ENCODE measurements at places on chromosomes 16 and 17.

DNA sequence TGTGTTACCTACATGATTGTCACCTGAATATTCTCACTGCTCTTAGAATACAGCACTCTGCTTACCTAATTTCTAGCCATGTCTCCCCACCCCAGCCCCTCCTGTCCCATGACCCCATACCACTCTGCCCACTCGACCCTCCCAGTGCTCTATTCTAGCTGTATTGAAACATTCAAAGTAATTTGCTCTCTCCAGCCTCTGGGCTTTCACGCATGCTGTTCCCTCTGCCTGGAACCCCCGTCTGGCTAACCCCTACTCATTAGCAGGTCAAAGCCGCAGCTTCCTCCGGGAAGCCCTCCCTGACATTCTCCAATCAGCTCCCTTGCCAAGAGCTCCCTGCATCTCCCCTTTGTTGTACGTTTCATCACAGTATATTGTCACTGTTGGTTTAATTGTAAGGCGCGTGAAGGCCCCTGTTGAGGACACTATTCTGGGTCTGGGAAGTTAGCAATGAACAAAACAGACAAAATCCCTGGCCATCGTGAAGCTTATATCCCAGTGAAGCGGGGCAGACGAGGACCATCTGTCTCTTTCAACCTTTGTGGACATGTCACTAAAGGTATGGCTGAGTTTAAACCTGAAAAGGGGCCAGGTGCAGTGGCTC is 72.3 kb upstream of the LHX1 start:
- no peak for DNase-seq

DNA sequence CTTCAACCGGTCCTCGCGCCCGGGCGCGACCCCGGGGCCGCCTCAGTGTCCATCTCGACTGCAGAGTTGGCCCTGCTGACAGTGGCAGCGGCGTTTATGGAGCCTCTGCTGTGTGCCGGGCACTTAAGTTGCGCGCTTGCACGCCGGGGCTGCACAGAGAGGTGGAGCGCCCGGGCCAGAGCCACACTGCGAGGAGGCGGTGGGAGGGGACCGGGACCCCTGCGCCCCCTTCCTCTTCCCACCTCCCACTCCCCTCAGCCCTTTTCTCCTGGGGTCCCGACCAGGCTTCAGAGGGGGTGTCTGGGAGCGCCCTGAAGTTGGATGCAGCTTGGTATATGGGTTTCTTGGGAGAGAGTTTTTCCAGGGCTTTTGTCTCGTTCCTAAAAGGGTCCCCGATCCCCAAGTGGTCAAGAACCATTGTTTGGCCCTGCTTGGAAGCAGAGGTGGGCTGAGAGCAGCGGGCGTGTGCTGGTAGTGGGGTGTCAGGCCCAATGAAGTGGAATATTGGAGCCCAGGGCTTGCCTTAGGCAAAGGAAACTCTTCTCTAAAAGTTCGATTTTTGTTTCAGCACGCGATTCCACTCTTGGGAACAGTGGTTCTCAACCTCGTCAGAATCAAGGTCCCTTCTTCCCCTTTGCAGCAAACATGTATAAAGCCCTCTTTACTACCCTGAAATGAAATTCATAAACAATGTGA is 605 bp downstream of the MRTFB start:
- no peak for DNase-seq

GRCh38 chr17:42178817-42179216 is 2.1 kb downstream of the KCNH4 start:
- no peak for DNase-seq

DNA sequence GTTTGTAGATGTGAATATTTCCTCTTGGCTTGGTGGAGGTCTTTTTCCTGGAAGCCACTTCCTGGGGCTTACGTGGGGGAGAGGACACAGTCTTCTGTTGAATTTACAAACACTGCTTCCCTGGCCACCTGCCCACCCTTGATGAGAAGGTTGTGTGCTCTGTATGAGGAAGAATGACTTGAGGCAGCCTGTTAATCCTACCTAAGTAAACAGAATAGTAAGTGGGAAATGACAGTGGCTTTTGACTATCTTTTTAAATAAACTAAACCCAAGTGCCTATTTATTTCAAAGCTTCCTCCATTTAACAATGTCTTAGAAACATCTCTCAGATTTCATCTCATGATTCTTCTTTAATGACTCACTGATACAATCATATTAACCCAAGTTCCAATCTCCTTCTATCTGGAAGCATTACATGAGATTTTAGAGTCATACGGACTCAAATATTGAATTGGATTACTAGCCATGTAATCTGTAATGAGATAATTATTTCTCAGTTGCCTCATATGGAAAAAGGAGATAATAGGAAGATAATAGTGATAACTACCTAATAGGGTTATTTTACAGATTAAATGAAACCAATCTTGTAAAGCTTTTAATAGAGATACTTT is 96.6 kb upstream of the SMIM36 start:
- DNase-seq, result no peak

- no peak for DNase-seq
These were observed 31.1 kb downstream of the BAIAP2 start for GRCh38 chr17:81066072-81066471.

DNA sequence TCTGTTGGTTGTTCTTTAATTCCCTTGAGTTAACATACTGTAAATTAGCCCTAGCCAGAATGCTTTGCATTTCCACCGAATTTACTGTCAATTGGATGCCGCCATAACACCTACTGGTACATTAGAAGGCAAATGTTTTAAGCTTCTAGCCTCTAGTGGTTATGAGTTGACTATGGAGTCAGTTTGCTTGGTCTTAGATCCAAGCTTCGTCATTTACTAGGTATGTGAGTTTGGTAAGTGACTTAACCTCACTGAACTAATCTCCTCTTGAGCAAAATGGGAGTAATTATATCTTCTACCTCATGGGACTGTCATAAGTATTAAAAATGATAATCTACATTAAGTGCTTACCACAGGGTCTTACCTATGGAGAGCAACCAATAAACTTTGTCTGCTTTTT is 20.4 kb upstream of the CDH11 start:
- DNase-seq, result no peak

GRCh38 chr16:66270333-66270927 is 96.1 kb upstream of the CDH5 start:
- DNase-seq, result peak; percentile 7

DNA sequence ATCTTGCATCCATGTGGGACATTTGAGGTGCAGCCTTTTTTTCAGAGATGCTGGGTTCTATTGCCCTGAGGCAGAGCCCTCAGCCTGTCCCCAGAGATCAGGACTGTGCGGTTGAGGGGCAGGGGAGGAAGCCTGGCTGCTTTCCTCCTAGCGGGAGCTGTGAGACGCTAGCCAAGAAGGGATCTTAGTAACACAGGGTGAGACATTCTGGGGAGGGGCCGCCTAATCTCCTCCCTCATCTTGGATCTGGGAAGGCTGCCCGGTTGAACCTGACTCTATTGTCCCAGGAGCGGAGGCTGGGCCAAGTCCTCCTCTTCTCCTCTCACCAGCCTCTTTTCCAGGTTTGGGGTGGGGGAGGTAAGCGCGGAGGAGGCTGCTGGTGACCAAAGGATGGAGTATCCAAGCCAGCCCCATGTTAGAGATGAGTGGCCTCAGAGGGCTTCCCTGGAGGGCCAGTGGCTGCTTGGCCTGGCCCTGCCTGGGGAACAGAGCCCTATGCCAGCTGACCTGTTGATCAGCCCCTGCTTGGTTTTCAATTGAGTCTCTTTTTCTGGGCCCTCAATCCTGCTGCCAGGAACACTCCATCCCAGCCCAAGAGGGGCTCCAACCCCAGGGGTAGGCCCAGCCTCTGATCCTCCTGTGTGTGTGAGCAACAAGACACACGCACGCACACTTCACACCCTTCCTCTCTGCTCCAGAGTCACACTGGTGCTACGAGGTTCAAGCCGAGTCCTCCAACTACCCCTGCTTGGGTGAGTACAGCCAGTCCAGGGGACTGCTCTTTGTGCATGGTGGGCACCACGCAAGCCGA is 5.0 kb downstream of the CA4 start:
- no peak for DNase-seq

DNA sequence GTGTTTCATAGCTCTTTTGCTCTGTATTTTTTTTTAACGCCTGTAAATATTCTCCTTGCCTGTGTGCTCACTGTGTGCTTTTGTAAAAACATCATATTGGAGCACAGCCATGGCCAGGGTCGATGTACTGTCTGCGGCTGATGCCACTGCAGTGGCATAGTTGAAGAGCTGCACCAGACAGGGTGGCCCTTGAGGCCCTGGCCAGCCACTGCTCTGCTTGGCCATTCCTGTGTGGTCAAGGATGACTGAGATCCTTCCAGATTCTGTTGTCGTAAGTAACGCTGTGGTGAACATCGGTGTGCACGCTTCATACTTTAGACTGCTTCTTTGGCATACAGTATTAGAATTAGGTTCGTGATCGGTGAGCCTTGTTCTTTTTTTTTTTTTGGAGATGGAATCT is 14.6 kb downstream of the CRAMP1 start:
- no peak for DNase-seq

DNA sequence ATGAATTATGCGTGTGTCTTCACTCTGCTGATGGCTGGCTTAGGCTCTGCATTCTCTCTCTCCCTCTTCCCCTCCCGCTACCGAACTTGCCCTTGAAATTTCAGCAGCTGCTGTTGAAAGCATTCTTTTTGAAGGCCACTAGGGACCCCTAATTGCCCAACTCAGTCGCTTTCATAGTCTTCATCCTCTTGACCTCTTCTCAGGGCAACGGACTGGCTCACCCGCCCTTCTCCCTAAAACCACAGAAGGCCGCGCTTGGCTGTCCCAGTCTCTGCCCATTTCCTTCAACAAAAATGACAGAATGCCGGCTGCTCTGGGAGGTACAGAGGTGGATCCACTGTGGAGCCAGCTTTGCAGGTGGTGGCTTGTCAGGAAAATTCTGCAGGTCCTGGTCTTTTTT is 21.0 kb upstream of the FMNL1 start:
- no peak for DNase-seq

DNA sequence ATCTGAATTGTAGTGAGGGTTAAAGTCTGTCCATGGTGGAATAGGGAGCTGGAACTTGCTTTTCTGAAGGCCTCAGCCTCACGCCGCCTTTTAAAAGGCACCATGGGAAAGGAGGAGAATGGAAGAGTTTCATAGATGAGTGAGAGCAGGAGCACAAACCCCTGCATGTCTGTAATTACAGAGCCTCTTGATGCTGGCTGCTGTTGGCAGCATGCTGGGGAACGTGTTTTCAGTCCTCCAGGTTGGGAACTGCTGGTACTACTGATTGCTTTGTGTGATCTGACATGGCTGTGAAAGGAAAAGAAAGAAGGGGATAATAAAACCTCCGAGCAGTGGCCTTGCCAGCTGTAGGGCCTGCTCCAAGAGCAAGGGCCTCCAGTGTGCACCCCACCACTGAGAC is 16.8 kb upstream of the DYNLL2 start:
- DNase-seq, result peak; percentile 36

DNA sequence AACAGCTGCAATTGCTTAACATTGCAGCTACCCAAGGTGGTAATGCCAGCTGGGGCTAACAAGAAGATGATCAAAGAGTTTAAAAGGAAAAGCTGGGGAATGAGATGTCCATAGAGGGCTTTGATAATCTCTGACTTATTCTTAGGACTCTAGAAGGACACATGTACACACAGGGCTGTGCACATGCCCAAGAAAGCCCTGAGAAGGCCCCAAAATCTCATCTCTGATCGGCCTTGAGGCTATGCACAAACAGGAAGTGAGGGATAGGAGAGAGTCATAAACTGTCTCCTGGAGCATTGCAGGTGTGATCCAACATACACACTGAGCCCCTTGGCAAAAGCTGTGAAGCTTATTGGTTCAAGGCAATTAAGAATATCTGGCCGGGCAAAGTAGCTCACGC is 17.2 kb upstream of the RABEP1 start:
- no peak for DNase-seq

- DNase-seq, result peak; percentile 23
These were observed 16.7 kb downstream of the C16orf54 start for GRCh38 chr16:29729116-29729521.

- peak; percentile 55 for DNase-seq
These were observed 51.7 kb downstream of the GAN start for GRCh38 chr16:81366316-81366932.

GRCh38 chr16:27472091-27473020 is 70.4 kb downstream of the IL21R start:
- no peak for DNase-seq
